AG04450 (cell line): ENCODE measurements at places on chromosomes 6 and 20.

GRCh38 chr6:5107341-5107740 lies 22.2 kb downstream of the PPP1R3G start:
- no peak for DNase-seq

DNA sequence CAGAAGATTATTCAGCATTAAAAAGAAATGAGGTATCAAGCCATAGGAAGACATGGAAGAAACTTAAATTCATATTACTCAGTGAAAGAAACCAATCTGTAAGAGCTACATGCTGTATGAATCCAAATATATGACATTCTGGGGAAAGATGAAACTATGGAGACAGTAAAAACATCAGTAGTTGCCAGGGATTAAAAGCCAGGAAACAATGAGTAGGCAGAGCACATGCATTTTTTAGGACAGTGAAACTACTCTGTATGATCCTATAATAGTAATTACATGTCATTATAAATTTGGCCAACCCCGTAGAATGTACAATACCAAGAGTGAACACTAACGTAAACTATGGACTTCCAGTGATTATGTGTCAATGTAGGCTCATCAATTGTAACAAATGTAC lies 92.8 kb upstream of the RNF217 start:
- no peak for DNase-seq

DNA sequence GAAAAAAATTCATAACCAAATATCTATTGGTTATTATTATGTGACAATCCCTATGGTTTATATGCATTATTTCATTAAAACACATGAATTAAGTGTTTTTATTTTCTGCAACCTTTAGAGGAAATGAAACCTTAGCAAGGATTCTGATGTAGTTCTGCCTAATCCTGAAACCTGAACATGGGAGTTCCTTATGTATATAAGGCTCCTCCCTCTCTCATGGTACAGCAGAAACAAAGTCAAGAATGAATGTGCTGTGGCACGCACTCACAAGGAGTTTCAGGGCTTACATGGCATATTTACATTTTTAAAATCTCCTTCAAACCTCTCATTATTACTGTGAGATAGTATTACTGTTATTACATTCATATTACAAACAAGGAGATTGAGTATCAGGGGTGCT lies 426.4 kb upstream of the CITED2 start:
- no peak for DNase-seq

DNA sequence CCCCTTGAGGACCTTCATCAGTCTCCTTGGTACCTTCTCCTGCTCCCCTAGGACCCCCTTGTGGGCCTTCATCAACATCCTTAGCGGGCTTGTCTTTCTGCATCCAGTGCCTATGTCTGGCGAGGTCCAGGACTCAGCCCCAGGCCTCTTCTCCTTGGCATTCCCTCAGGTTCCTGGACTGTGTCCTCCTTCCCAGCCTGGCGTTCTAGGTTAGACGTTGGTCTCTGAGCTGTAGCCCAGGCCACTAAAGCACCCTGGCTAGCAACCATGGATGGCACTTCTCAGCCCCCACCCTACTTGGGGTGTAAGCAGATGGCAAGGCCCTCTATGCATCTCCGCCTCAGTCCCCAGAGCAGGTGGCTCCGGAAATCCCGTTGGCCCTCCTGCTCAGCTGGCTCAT lies 51.5 kb upstream of the NNAT start:
- no peak for DNase-seq
